ENCODE measurements at places on chromosomes 16 and 17.

GRCh38 chr17:77796176-77796860 lies 162.2 kb upstream of the TNRC6C start:
- no peak for DNase-seq

DNA sequence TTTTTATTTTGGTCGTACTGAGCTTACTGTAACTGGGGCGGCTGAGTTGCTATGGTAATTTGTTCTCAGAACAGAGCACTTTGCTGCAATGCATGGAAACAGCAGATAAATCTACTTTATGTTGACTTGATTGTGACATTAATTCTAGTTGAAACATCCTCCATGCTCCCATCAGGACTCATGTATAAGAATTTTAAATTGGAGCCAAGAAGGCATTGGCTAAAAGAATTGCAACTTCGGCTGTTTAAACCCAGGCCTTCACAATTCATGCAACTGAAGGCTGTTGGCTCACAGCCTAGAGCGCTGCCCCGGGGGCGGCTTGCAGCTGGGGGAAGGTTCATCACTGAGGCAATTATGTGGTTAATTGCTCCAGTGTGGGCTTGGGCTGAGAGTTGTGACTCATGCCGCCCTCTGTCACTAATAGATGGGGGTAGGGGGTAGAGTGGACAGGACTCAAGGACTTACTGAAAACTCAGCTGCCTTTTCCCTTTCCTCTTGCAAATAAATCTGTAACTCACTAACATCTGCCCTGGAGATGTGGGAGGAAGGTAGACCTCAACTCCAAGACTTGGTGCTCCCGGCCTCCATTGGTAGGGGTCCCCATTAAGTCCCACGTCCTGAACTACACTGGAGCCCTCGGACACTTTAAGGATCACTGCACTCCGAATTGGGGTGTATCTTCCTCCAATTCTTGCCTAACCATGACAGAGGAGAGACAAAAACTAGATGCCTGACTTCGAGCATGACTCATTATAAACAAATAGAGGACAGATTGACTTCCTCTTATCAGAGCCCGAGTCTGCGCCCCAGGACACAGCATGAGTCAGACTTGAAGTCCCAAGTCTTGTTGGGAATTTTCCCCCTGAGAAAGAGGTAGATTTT lies 37.5 kb downstream of the ERCC4 start:
- peak; percentile 95 for DNase-seq

DNA sequence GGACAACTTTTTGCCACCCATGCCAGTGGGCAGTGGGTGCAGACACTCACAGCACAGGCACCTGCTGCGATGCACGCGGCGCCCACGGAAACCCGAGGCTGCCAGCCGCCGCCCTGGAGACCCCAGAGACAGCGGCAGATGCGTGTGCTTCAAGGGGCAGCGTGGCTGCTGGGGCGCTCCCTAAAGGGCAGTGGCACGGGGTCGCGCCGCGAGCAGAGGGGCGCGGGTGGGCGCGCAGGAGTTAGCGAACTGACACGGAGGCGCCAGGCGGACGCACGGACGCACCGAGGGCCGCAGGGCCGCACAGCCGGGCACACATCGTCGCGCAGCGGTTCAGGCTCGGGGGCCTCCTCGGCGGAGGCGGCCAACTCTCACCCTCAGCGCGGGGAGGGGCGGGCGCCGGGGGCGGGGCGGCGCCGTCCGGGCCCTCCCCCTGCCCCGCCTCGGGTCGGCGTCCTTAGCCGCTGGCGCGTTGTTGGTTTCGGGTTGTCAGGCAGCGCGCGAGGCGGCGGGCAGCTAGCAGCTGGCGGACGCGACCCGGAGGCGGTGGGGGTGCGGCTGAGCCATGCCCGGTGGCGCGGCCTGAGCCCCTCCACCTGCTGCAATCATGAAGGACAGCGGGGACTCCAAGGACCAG lies at the start of gene KIF19:
KIF19 (plus strand) TSS at position 484 of the 637 bp plus-strand sequence; CDS start at position 608, 124 bp downstream.
- DNase-seq, result no peak

- DNase-seq, result no peak
Measured at GRCh38 chr17:59815965-59816364, 76.8 kb downstream of the TUBD1 start.

DNA sequence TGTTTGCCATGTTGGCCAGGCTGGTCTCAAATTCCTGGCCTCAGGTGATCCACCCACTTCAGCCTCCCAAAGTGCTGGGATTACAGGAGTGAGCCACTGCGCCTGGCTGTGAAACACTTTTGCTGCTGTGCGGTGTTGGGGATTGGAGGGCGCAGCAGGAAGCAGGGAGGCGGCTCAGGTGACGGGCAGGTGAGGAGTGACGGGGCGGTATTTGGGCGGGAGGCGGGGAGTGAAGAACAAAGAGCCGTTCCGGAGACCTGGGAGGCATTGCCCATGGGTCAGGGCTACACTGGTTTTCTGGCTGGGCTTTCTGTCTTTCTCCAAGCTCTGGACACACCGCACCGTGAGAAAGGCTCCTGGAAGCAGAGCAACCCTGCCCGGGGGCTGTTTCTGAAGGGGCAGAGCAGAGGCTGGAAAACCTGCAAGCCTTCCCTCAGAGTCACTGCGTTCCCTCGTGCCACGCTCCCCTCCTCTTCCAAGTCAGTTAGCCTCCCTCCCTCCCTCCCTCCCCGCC lies 22.1 kb downstream of the CRISPLD2 start:
- DNase-seq, result no peak

- DNase-seq, result no peak
Measured at GRCh38 chr16:4506450-4506849, 30.3 kb downstream of the HMOX2 start.

GRCh38 chr16:74650966-74651567 lies 15.6 kb downstream of the RFWD3 start:
- no peak for DNase-seq

DNA sequence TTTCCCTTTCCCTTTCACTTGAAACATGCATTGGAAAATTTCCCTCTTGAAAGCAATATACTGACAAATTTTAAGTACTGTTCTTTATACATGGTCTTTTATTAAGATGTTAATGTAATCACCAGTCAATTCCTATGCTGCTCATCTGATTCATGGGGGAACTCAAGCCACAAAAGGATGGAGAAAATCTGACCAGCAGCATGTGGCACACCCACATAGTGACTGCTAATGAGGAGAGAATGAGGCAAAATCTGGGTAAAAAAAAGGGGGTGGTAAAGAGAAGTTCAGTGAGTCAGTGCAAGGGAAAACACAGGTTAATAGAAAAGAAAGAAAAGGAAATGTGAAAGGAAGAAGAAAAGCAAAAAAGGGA lies 11.3 kb downstream of the RFFL start:
- DNase-seq, result peak; percentile 36

GRCh38 chr17:27353033-27353460 lies 59.1 kb downstream of the WSB1 start:
- DNase-seq, result no peak

GRCh38 chr16:56988948-56989945 lies at the start of gene NLRC5:
Gene NLRC5, plus strand, starts transcription at chr16:56989557. Its CDS starts 31,156 bp downstream, at chr16:57020713.
- peak; percentile 47 for DNase-seq

GRCh38 chr16:12412890-12413289 lies 390.8 kb downstream of the CPPED1 start:
- DNase-seq, result no peak

GRCh38 chr17:30558686-30559545 lies 81.7 kb downstream of the GOSR1 start:
- no peak for DNase-seq

DNA sequence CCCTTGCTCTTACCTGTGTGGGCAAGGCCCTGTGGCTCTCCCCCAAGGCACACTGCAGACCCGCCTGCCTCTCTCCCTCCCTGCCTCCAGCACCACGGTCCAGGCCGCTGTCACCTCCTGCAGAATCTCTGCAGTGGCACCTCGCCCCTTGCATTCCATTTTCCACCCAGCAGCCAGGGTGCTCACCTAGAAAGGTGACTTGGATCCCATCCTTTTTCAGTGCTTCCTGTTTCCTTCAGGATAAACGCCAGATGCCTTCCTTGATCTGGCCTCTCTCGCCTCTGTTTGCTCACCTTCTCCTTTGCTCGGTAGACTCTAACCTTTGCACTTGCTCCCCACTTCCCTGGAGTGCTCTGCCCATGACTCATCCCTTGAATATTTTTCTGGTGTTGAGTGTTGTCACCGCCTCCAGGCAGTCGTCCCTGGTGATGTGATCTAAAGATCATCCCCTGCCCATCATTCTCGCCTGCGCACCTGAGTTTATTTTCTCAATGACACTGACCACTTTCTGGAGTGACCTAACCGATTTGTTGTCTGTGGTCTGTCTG lies 79.2 kb upstream of the LGALS9 start:
- no peak for DNase-seq

- DNase-seq, result no peak
Measured at GRCh38 chr17:39823407-39824054, 40.6 kb downstream of the IKZF3 start.

GRCh38 chr17:80637048-80637781 lies 92.6 kb downstream of the RPTOR start:
- no peak for DNase-seq

DNA sequence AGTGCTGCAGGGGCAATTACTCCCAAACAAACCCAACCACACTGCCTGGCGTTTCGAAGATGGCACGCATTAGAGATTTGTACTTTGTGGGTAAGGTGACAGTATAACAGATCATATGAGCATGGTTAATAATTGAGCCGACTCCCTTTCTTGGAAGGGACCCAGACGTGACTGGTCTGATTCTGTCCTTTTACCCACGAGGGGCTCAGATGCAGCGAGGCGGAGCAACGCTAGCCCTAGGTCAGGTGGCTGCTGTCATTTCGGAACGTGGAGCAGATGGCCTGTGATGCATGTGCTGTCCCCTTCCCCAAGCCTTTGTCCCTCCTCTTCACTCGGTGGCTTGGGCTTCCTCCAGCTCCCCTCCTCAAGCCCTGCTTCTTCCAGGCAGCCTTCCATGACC lies 84.2 kb downstream of the SNX29 start:
- no peak for DNase-seq

GRCh38 chr16:66332634-66333610 lies 33.6 kb upstream of the CDH5 start:
- no peak for DNase-seq

DNA sequence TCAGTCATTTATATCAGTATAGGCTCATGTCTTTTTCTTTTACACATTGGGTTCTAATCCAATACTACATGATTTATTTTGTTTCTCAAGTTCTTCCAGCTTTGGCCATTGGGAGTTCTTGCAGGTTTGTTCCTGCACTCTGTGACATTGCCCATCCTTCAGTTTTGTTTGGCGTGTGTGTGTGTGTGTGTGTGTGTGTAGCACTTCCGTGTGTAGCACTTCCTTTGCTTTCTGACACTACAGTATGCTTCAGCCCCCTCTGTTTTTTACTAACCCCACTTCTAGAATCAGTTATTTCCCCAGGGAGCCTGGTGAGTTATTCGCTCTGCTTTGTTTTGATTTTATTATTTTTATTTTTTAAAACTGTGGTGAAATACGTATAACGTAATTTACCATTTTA lies 75.6 kb upstream of the LGALS9 start:
- no peak for DNase-seq

- no peak for DNase-seq
Measured at GRCh38 chr17:15124746-15125145, 140.4 kb downstream of the PMP22 start.

DNA sequence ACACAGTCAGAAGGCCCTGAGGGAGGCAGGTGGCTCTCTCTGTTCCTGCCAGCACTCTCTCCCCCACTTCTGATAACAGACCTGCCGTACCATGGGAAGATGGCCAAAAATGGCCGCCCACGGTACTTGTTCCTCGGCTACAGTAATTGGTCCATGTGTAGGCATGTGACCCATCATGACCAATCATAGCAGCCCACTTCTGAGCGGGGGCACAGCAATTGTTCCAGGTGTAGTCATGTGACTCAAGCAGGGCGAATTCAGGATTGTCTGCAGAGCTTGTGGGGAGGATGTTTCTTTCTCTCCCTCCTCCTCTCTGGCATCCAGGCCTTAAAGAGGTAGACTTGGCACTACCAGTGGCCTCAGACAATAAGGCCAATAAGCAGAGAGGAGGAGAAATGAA lies 250.4 kb downstream of the MRTFB start:
- no peak for DNase-seq

GRCh38 chr16:4646773-4647643 lies 22.4 kb downstream of the MGRN1 start:
- DNase-seq, result no peak

GRCh38 chr16:75506574-75506973 lies 11.3 kb upstream of the CHST6 start:
- peak; percentile 89 for DNase-seq

DNA sequence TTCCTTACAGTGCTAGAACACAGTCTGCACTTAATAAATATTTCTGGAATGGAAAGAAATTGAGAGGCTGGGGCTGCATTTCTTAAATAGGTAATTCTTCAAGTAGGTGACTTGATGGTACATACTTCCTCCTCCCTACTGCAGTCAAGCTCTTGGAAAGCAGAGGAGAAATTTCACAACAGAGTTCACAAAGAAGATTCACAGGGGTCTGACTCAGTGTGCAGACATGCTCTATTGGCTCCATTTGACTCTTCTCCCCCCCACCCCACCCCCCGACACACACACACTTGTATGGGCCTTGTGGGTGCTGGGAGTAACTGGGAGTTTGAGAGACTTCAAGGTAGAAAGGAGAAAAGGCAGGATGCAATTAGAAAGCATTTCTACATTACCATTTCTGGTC lies 6.2 kb upstream of the MYOCD start:
- peak; percentile 69 for DNase-seq

- no peak for DNase-seq
Measured at GRCh38 chr16:78606545-78606944, 507.1 kb downstream of the WWOX start.

DNA sequence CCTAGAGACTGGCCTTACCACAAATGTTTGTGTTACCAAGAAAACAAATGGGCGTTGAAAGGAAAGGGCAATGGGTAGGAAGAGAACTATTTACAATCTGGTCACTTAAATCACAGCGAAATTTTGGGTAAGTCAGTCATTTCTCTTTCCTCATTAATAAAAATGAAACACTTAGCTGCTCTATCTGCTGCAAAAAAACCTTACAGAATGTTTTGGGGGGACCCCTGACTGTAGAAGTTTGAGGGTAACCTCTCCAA lies 742 bp upstream of the NUTF2 start:
- no peak for DNase-seq

- DNase-seq, result no peak
Measured at GRCh38 chr17:39104046-39104445, 47.4 kb downstream of the PLXDC1 start.

DNA sequence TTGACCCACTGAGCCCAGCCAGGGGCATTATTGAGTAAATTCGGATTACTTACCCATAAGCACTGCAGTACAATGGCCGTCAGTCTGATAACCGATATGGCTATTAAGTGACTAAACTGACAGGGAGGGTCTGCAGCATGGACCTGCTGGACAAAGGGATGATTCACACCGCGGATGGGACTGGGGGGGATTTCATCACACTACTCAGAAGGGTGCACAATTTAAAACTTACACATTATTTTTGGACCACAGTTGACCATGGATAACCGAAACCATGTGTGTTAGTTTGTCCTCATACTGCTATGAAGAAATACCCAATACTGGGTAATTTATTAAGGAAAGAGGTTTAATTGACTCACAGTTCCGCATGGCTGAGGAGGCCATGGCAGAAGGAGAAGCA lies 106.5 kb downstream of the ABCC6 start:
- DNase-seq, result no peak

GRCh38 chr17:71464241-71464640 lies 656.6 kb upstream of the SOX9 start:
- DNase-seq, result no peak

- no peak for DNase-seq
Measured at GRCh38 chr16:85524365-85524629, 88.8 kb upstream of the GSE1 start.

- DNase-seq, result no peak
Measured at GRCh38 chr16:30004424-30004776, 6.4 kb downstream of the DOC2A start.

- no peak for DNase-seq
Measured at GRCh38 chr16:2237493-2238149, 1.4 kb downstream of the DNASE1L2 start.

- DNase-seq, result no peak
Measured at GRCh38 chr16:6059671-6060070, 962.1 kb upstream of the EEF2KMT start.

Data from skeletal muscle cell (primary cell).